ENCODE measurements at places on chromosomes 1 and 21.

DNA sequence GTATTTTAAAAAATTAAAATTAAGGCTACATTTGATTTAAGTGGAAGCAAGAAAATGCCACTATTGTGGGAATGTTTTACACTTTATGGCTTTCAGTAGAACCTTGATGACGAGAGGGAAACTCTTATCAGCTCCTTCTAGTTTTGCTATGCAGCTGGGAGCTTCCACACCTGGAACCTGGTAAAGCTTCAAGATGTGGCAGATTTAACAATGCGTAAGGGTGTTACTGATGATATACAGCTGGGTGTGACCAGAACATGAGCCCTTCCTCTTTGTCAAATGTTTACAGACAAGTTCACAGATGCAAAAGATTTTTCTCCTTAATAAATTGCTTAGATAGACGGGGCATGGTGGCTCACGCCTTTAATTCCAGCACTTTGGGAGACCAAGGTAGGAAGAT is 20.3 kb downstream of the TTC13 start:
- no peak for DNase-seq

DNA sequence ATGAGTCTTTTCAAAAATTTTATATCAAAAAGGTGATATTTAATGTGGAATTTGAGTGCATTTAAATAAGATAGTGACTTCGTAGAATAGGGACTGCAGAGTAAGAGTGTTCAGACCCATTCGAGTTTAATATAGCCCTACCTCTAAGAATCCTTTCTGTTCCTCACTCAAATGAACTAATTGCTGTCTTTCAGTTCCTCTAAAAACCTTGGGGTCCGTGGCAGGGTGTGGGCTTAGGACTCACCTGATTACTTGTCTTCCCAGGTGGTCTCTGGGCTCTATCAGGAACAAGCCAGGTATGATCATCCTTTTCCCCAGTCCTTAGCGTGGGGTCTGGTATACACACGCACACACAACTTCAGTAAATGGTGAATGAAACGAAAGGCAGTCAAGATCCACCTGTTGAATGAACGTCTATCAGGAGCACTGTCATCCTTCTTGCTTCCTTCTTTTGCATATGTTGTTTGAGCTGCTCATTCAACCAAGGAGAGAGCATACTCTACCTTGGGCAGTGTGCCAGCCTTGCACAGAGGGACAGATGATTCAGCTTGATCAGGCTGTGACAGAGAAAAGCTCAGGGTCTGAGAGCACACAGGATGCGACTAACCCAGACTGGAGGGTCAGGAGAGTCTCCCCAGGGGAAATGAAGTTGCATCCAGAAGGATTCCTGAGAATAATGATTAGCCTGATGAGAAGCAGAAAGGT is 1.2 kb upstream of the RNF11 start:
- DNase-seq, result peak; percentile 72

- no peak for DNase-seq
Observed at GRCh38 chr1:97396463-97396862, 524.4 kb downstream of the DPYD start.

- DNase-seq, result peak; percentile 3
Observed at GRCh38 chr21:30072496-30072895, 94.1 kb downstream of the CLDN17 start.

- no peak for DNase-seq
Observed at GRCh38 chr1:81499487-81499886, 301.2 kb upstream of the ADGRL2 start.

GRCh38 chr1:12622506-12622905 is 4.5 kb upstream of the DHRS3 start:
- DNase-seq, result no peak

- DNase-seq, result no peak
Observed at GRCh38 chr1:115564201-115564600, 77.6 kb upstream of the VANGL1 start.

GRCh38 chr1:155255243-155256007 is at the start of gene ENTREP3:
Gene ENTREP3 (minus strand): TSS chr1:155255483. CDS start chr1:155254877, 606 bp downstream.
- peak; percentile 88 for DNase-seq

DNA sequence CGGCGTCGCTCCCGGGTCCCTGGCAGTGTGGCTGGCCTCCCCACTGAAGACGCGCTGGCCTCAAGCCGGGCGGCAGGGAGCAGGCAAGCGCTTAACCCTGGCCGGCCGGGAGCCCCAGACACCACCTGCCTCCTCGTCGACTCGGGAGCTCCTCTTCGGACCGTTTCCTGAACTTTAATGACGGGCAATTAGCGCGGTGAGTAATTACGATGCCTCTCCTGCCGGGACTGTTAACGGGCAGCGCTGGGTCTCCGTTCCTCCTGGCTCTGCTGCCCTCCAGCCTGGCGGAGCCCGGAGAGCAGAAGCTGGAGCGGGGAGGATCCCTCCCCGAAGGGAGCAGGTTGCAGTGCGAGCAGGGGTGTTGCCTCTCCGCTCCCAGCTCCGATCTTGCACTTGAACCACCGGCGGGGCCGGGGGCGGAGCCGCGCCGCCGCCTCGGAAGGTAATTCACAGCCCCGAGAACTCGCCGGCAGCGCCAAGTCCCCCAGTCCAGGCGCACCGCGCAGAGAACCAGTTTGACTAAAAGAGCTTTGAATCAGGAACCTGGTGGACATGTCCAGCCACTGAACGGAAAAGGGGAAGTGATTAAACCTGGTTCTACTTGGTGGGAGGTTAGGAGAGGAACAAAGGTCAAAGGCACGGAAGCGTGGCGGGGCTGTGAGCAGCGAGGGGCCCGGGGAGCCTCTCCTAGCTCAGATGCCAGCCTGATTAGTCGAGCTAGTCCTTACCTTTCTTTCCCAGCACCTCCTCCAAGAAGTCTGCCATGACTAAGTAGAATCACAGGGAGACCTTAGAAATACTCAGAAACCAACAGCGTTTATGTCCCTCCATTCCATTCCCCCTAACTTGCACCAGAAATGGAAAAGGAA is 18.3 kb upstream of the PLEKHA6 start:
- DNase-seq, result peak; percentile 61

DNA sequence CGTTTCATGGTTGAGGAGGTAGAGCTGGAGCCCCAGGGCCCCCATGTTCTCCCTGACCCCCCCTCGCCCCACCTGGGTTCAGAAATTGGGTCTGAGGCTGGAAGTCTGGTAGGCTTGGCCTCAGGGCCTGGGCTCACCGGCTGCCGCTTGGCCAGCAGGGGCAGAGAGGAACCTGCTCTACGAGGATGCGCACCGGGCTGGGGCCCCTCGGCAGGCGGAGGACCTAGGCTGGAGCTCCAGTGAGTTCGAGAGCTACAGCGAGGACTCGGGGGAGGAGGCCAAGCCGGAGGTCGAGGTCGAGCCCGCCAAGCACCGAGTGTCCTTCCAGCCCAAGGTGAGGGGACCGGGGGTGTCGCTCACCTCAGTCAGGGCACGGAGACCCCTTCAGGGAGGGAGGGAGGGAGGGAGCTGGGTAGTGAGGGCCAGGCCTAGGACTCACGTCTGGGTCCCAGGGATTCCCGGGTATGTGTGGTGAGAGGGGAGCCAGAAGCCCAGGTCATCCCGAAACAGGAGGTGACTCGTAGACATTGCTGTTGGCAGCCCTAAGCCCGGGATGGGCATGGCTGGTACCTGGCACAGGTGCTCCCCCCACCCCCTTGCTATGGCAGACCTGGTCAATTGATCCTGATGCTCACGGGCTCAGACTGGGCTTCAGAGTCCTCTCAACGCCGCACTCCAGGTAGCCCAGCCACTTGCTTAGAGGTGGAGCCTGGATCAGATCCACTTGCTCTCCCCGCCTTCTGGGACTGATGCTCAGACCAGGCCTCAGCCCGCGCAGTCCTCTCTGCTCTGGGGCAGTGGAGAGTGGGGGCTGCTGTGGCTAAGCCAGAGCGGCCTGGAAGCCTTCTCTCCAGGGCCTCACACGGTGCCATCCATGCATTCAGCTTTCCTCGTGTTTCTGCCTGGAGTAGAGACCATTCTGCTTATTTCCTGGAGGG is 68.4 kb downstream of the ARHGEF10L start:
- DNase-seq, result no peak

GRCh38 chr1:171379846-171380245 is 65.9 kb downstream of the FMO4 start:
- no peak for DNase-seq

Measured in activated CD4-positive, alpha-beta T cell treated with anti-CD3 and anti-CD28 coated beads for 48 hours (primary cell).